ENCODE measurements at places on chromosomes 7 and 10.
A peak's percentile ranks its signal among the peaks of the same experiment; 100 is the strongest.

- no peak for DNase-seq
Observed at GRCh38 chr7:8724080-8724718, 290.8 kb downstream of the NXPH1 start.

GRCh38 chr10:110461088-110461487, 36.6 kb upstream of the DUSP5 start:
- DNase-seq, result no peak

GRCh38 chr7:121755286-121755685, 117.7 kb upstream of the PTPRZ1 start:
- no peak for DNase-seq

DNA sequence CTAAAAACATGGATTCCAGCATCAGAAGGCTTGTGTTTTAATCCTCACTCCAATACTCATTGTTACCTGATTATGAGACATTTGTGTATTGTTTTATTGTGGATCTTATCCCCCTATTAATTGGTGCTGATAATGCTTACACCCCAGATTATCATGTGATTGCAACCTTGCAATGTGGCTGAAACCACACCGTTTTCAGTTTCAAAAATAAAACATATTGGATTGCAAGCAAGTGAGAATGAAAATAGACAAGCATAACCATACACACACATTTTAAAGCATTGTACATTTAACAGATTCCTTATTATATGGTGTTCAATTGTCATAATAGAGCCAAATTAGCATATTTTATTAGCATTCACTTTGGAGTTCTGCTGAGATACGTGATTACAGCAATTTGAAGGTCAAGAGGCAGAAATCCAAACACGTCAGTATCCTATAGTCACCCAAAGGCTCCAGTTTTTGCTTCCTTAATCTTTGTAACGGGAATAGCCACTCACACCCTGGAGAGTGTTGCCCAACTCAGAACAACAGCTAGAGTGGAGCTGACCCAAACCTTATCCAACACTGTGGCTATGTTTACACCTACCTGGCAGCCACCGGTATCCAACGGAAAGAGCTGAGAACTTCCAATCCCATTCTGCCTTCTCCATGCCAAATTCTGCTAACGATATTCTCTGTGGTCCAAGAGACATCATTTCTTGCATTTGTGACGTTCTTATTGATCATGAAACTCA, 317.1 kb upstream of the KLF6 start:
- no peak for DNase-seq

DNA sequence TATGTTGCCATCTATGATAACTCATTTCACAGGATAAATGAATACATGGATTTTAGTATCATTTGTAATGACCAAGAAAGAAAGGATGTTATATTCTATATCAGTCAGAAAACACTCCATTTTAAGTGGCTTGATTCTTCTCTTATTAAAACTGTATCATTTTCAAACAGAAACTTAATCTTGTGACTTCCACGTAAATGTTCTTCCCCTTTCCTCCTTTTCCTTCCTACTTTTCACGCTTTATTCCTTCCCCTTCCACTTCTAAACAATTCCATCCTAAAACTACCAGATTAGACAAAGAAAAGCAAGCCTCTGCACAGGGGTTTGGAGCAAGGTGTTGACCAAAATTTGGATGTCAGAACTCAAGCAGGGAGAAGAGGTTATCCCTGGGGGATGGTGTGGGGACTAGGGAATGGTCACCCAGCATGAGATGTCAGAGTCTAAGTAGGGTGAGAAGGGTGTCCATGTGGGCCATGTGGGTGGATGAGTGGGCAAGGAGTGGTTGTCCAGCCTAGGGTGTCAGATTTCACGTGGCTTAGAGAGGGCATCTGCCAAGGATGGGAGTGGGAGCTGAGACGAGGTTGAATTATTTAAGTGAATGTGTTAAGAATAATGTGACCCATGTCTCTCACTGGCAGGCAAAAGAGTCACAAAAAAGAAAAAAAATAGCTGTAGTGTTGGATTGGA, 5.0 kb upstream of the GSAP start:
- no peak for DNase-seq

GRCh38 chr7:127390817-127391590, 1.5 kb downstream of the ZNF800 start:
- no peak for DNase-seq

GRCh38 chr10:12637649-12638048, 288.3 kb downstream of the CAMK1D start:
- DNase-seq, result no peak

DNA sequence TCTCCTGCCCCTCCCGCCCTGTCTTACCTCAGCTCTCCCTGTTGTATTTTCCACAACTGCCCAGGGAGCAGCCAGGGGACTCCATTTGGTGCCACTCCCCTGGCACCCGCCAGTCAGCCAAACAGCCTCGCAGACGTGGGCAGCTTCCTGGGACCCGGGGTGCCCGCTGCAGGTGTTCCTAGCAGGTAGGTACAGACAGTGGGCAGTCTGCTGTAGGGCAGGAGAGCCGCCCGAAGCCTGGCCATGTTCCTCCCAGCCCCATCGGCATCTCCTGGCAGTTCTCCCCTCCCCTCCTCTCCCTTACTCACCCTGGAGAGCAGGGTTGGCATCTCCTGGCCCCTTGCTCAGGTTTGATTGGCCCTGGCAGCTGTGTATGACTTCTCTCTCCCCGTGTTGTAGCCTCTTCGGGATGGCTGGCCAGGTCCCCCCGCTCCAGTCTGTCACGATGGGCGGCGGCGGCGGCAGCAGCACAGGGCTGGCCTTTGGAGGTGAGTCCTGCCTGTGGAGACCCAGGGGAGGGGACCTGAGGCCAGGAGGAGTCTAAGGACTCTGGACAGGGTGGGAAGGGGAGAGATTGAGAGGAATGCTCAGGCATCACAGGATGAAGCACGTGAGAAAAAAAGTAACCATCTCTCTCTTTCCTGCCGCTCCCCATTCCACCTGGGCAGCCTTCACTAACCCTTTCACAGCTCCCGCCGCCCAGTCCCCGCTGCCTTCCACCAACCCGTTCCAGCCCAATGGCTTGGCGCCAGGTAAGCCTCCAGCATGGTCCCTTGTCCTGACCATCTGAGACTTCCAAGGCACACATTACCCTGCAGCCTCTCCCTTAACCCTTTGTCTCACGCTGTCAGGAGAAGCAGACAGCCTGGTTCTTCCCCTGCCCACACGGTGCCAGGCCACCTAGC, 11.3 kb downstream of the SAP25 start:
- DNase-seq, result no peak

GRCh38 chr7:26298472-26299058, 6.9 kb downstream of the SNX10 start:
- DNase-seq, result no peak

DNA sequence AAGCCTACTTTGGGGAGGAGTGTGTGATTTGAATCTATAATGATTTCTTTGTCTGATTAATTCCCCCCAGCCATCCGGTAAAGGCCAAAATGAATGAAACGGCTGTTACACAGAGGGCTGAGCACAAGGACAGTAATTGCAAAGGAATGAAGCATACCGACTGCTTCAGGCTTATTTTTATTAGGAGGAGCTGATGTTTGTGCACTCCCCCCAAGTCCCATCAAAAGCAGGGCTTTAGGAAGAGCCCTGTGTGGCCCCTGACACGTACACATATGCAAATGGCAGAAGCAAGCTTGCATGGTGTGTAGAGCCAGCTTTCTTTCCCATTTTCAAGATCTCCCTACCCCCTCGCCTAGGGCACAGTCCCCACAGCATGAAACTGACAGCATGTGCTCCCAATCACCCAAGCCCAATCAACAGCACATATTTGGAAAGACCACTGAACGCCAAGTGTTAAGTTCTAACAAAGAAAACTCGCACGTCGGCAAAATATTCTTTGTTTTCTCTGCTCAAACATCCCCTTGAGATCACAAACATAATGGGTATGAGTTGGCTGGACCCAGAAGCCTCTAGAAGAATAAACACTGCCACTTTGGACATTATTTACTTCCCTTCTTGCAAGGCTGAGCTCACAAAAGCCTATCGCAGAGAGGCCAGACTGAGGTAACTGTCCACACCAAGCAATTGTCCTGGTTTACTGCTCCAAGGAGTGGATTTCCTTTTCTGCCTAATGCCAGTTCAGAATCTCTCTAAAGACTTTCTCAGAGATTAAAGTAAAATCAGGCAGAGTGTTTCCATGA, 143.0 kb downstream of the CUBN start:
- DNase-seq, result no peak

GRCh38 chr7:20217193-20217948, at the start of gene MACC1:
TSS of gene MACC1 (minus strand) at chr7:20217384. CDS start at chr7:20161862, 55,522 bp downstream.
- no peak for DNase-seq

DNA sequence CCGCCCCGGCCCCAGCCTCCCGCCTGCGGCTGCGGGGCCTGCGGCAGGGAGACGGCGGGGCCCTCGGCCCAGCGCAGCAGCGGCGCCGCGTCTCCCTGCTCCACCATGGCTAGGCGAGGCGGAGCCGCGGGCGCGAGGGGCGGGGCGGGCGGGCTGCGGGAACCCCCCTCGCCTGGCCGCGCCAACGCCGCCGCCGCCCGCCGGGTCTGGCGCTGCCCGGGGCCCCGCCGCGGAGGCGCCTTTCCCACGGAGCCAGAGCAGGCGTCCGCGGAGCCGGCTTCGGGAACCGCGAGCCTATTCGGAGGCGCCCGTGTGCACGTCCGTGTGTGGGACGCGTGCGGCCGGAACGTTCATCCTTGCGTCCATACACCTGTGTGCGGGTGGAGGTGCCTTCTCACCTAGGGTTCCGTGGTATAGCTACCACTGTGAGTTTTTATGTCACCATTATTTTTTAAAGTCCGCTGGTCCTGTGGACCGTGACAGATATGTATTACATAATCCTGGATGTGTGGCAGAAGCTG, at the start of gene DENND11:
Gene DENND11, minus strand, starts transcription at position 120 of the 521 bp plus-strand sequence. Its CDS starts 13 bp downstream, at position 107.
- peak; percentile 9 for DNase-seq

DNA sequence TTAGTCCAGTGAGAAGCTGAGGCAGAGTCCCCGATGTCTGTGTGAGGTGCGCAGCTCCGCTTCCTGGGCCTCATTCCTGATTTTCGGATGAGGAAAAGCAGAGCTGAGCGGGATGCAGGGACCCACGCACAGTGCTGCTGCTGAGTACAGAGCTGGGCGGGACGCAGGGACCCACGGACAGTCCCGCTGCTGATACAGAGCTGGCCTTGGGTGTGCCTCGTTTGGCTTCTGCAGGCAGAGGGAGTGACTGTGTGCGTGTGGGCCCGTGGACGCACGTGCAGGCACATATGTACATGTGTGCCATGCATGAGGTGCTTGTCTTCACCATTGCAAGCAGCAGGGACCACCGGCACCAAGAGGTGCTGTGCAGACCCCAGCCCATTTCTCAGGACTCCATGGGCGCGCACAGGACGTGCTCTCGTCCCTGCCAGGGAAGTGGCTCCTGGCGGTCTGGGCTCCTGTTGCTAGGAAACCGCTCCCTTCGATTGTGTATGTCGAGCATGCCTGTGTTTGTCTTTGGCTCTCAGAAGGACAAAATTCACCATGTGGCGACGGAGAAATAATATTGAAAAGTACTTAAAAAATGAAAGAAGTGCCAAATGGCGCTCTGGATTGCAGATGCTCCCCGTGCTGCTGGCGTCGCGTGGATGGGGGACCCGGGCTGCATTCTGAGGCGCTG, 303.8 kb upstream of the MKI67 start:
- no peak for DNase-seq

DNA sequence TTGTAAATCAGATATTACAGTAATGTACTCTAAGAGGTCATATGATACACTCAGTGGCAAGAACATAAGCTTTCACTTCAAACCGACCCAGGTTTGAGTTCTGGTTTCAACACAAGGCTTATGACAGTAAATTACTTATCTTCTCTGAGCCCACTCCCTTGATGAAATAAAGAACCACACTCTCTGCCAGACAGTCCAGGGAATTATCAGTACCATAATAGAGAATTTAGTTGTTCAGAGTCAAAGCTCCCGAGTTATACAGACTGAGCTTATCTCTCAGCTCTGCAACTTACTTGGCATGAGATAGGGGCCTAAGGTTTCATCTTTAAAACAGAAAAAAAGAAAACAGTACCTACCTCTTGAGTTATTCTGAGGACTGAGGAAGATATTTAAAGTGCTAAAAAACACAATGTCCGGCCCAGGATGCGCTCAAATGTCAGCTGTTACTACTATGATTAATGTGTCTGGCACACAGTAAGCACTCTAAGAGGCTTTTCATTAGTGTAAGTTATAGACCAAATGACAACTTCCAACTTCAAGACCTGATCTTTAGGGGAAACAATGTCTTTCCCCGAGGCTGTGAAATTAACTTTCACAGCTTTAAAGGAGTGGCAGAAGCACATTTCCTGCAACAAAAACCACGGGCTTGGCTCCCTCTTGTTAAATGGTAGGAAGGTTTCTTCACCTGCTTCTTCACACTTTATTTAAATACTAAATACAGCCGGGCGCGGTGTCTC, 38.1 kb downstream of the UBE2H start:
- no peak for DNase-seq

GRCh38 chr10:43091846-43092245, 15.0 kb downstream of the RET start:
- no peak for DNase-seq

- DNase-seq, result no peak
Observed at GRCh38 chr7:12477620-12478019, 74.0 kb upstream of the VWDE start.

GRCh38 chr10:112269266-112269665, 13.9 kb upstream of the TECTB start:
- DNase-seq, result no peak

- no peak for DNase-seq
Observed at GRCh38 chr7:142440219-142440905, 182.5 kb upstream of the PRSS58 start.

GRCh38 chr10:117936566-117936965, 110.2 kb downstream of the RAB11FIP2 start:
- no peak for DNase-seq

- no peak for DNase-seq
Observed at GRCh38 chr10:43928425-43928968, 279.8 kb upstream of the ZNF32 start.

GRCh38 chr7:143120691-143121405, 11.0 kb upstream of the PIP start:
- DNase-seq, result no peak

DNA sequence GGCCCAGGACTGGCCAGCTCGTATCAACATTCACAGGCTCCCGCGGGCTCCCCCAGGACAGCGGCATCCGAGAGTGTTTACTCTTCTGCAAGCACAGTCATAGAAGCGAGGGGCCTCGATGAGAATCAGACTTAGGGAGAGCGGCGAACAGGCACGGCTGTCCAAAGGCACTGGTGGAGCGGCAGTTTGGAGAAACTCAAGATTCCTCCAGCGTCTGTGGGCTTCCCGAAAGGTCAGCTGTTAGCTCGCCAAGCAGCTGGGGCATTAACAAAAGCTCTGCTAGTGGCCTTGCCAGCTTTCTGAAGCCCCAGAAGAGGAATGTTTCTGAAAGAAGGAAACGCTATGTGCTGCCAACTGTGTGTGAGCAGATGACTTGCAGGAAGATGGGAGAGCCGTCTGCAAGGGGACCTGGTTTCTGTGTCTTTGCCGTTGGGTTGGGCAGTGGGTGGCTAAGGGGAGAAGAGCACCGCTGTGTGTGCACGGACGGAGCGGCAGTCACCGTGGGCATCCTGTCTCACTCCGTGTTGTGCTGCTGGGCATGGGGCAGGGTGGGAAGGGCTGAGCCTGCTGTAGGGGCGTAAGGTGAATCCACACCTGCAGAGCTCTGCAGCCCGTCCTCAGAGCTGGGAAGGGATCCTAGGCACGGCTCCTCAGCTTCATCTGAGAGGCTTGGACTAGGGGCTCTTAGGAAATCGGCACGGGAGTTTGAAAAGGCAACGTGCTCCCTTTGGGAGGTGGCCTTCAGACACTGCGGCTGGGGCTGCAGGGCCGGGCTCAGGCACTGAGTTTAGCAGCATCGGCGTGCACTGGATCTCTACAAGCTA, 42.1 kb downstream of the AMZ1 start:
- DNase-seq, result no peak

Measured in stimulated activated CD8-positive, alpha-beta memory T cell treated with anti-CD3 and anti-CD28 coated beads, Interleukin-4, amount 100 ng/mL, for 1 hour (primary cell).